Naive thymus-derived CD8-positive, alpha-beta T cell (primary cell): ENCODE measurements at places on chromosomes 4 and X.

- no peak for DNase-seq
Observed at GRCh38 chr4:48308901-48309300, 32.4 kb upstream of the SLAIN2 start.

GRCh38 chr4:160143574-160143973, 1040.7 kb downstream of the RAPGEF2 start:
- no peak for DNase-seq

DNA sequence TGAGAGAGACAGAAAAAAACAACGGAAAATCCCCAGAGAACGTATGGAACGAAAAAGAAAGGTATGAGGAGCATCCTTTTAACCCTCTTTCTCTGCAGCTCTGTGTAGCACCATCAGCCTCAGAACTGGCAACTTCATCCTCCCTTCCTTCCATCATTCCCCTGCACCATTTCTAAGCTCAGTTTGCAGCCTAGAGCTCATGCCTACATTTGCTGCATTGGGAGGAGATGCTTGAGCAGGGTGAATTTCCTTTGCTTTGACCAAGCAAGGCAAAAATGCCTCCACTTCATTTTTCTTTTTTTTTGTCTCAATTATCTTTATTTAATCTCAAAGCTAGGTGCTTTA, 67.9 kb downstream of the ANK2 start:
- no peak for DNase-seq

DNA sequence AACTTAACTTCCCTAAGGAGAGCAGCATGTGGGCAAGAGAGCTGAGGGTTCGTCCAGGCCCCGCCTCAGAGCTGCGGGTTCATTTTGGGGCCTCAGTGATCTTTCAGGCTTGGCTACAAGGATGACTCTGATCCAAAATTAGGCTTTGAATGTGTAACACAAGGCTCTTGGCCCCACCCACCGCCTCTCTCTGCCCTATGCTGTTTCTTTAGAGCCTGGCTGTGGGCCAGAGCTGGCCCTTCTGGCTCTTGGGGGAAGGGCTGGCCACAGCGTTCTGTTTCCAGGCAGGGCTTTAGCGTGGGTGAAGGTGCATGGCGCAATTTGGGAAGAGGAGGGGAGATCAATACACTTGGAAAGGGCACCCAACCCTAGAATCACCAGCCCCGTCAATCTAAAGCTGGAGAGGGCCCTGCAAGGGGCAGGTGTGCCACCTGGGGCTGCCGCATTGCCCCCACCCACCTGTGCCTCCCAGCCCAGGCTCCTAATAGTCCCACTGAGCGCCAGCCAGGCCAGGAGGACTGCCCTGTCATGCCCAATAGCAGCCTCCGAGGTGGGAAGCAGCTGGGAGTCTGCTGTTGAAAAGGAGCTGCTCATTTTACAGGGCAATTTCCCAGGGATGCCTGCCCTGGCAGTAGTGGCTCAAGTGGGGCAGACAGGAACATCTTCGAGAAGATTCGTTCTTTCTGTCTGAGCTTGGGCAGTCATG, 84.5 kb upstream of the MAML3 start:
- no peak for DNase-seq

- DNase-seq: peak; percentile 84
Observed at GRCh38 chr4:127965803-127966175, 583 bp downstream of the ABHD18 start.

GRCh38 chrX:85836868-85837267, 210.5 kb downstream of the CHM start:
- no peak for DNase-seq

- no peak for DNase-seq
Observed at GRCh38 chrX:47145395-47146120, 537 bp downstream of the RBM10 start.
